Activated effector memory CD4-positive, alpha-beta T cell treated with Interleukin-2 at 50 U/mL for 16 hours (primary cell): ENCODE measurements at places on chromosomes 12 and 14.

DNA sequence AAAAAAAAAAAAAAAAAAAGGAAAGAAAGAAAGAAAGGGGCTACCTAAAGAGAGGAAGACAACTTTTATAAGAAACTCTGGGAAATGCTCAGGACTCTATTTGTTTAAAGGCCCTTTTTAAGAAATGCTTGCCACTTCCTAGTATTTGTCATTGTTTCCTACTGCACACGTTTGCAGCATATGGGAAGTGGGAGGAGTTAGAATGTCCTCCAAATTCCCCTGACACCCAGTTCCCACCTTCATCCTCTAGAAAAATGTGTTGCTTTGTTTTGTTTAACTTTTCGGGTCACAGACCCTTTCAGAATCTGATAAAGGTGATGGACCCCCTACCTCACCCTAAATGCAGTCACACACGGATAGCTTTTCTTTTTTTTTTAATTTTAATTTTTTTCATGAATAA is 40.8 kb downstream of the NINJ2 start:
- DNase-seq: no peak

- no peak for DNase-seq
Measured at GRCh38 chr12:110927546-110927945, 7.2 kb upstream of the MYL2 start.

- DNase-seq: no peak
Measured at GRCh38 chr12:54160769-54161480, 27.9 kb downstream of the SMUG1 start.

DNA sequence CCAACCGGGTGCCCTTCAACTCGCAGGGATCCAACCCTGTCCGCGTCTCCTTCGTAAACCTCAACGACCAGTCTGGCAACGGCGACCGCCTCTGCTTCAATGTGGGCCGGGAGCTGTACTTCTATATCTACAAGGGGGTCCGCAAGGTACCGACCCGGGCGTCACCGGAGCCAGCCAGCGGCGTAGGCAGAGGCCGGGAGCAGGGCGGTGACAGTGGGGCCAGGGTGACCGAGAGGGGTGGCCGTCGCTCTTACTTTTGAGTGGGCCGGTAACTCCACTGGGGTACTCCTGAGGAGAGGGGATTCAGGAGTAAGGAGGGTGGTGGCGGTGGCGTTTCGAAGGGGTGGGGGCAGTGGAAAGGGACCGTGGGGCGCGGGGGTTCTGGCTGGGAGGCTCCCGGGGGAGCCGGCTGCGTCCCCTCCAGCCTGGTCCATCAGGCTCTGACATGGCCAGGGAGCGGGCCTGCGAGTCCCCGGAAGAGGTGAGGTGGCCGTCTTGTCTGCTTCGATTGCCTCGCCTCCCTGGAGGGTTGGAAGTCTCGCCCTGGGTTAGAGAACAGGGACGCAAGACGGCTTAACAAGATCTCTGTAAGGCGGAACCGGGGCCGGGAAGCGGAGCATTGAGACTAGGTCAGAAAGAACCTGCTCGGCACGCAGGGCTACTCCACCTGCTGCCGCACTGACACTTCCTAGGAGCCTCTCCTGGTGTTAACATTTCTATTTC is 491 bp downstream of the WDR20 start:
- peak; percentile 10 for DNase-seq

DNA sequence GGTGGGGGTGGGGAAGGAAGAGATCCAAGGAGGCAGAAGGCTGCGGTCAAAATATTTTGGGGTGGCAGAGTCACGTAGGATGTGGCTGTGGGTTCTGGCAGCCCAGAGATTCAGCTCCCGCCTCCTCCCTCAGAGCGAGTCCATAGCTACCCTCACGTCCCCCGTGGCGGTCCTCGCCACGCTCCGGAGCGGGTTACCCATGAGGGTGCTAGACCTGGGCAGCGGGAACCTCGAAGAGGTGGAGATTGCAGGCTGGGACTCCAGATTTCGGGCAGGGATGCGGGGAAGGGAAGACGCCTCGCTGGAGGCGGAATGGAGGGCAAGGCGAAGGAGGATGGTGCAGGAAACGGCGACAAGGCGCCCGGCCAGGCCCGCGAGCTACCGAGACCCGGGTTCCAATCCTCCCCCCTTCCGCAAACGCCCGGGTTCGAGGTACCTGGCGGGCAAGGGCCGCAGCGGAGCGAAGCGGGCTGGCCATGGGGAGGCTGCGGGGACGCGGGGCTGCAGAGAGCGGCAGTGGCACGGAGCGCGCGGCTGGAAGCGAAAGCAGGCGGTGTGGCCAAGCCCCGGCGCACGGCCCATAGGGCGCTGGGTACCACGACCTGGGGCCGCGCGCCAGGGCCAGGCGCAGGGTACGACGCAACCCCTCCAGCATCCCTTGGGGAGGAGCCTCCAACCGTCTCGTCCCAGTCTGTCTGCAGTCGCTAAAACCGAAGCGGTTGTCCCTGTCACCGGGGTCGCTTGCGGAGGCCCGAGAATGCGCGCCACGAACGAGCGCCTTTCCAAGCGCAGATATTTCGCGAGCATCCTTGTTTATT is 46.2 kb downstream of the BCAT1 start:
- DNase-seq: no peak

DNA sequence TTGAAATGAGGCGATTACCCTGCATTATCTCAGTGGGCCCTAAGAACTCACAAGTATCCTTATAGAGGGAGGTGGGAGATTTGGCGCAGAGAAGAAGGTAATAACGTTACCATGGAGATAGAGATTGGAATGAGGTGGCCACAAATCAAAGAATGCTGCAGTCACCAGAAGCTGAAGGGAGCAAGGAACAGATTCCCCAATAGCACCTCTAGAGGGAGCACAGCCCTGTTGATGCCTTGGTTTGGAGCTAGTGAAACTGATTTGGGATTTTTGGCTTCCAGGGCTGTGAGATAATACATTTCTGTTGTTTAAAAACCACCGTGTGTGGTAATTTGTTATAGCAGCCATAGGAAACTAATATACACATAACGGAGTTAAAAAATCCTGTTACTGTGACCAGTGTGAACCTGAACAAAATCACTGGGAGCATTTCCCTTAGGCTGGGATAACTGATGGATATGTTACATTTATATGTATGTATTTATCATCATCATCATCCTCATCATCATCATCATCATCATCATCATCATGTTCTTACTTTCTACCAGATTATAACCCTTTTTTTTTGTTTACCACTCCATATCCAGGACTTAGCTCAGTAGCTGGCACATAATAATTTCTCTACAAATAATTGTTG is 100.3 kb downstream of the LIN7A start:
- DNase-seq: no peak
